ENCODE measurements at places on chromosomes 3 and 15. TPM values are rescaled to one million over a fixed set of nuclear protein-coding genes. Genes with fewer than 3 reads are reported as not detected.

GRCh38 chr3:115321400-115321805 is 174.3 kb upstream of the ZBTB20 start:
- no peaks in the 10 kb centered on the region for H3K27me3 ChIP-seq
- H3K4me3 ChIP-seq: no peak overlapping the region
- peaks cover 38% of the 10 kb centered on the region for H3K4me1 ChIP-seq
- H3K27ac ChIP-seq: no peak overlapping the region

SKOR1 gene
- polyA plus RNA-seq: not detected

DNA sequence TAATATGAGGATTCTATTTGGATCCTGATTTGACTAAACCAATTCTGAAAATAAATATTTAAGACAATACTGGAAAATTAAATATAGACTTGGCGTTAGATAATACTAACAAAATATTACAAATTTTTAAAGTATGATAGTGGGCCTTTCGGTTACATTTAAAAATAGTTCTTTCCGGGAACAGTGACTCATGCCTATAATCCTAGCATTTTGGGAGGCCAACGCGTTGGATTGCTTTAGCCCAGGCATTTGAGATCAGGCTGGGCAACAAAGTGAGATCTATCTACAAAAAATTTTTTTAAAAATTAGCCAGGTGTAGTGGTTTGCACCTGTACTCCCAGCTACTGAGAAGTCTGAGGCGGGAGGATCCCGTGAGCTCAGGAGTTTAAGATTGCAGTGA is 30.3 kb upstream of the GADL1 start:
- H3K4me1 ChIP-seq: no peaks in the 10 kb centered on the region
- H3K4me3 ChIP-seq: no peak overlapping the region
- H3K36me3 ChIP-seq: no peaks in the 10 kb centered on the region
- no peak overlapping the region for H3K27ac ChIP-seq
- H3K27me3 ChIP-seq: no peaks in the 10 kb centered on the region

GRCh38 chr15:55676507-55676906 is 66.4 kb downstream of the PRTG start:
- no peak overlapping the region for H3K4me3 ChIP-seq
- no peaks in the 10 kb centered on the region for H3K27me3 ChIP-seq
- no peaks in the 10 kb centered on the region for H3K4me1 ChIP-seq
- H3K27ac ChIP-seq: no peak overlapping the region
- DNase-seq: no peak

GRCh38 chr3:98761643-98762229 is 1.4 kb upstream of the ST3GAL6 start:
- DNase-seq: no peak
- H3K27ac ChIP-seq: no peak overlapping the region
- H3K27me3 ChIP-seq: peaks cover 51% of the 10 kb centered on the region

DNA sequence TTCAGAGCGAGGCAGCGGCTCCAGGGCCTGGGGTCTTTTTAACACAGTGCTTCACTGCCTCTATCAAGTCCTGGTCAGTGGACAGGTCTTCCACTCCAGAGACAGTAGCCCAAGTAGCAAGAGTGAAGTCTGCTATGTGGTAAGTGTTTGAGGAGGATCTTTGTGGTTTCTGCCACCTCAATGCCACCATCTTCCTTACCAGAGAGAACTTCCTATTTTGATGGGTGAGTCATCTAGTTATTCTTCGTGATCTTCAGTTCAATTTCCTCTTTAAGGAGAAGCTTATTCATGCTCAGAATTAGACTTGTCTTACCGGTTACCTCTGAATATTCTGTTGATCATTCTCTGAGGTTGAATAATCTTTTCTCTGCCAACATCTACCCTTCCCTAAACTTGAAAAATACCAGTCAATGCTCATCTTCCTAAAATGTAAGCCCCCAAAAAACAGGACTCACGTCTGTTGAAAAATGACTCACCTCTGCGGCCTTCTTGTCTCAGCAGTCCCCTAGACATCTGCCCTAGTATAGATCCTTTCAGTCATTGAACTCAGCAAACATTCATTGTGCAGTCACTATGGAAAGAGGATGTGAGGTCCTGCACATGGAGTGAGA is 32.2 kb upstream of the BCL6 start:
- no peaks in the 10 kb centered on the region for H3K27me3 ChIP-seq
- H3K4me3 ChIP-seq: no peak overlapping the region
- no peaks in the 10 kb centered on the region for H3K36me3 ChIP-seq
- DNase-seq: peak; percentile 44
- no peak overlapping the region for H3K27ac ChIP-seq

- no peaks in the 10 kb centered on the region for H3K27me3 ChIP-seq
- H3K4me1 ChIP-seq: no peaks in the 10 kb centered on the region
- H3K4me3 ChIP-seq: no peak overlapping the region
- H3K36me3 ChIP-seq: no peaks in the 10 kb centered on the region
- DNase-seq: no peak
These were observed 63.5 kb downstream of the EPHB1 start for GRCh38 chr3:134858441-134859035.

SNAP23 gene
- polyA plus RNA-seq: 58.2 TPM

DNA sequence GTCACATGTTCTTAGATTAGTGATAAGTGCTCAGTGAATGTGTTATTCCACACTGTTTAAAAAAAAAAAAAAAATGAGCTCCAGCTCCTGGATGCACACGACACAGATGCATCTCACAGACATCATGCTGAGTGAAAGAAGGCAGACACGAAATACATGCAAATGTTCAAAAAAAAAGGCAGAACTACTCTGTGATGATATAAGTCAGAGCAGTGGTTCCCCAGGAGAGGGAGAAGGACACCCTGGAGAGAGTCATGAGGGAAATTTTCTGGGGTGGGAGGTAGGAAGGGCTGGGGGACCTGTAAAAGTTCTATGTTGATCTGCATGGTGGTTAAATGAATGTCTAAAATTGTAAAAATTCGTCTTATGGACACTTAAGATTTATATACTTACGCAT is 4.3 kb downstream of the CSRNP1 start:
- peaks cover 19% of the 10 kb centered on the region for H3K36me3 ChIP-seq
- H3K4me3 ChIP-seq: peak overlapping the region; percentile 18
- H3K27me3 ChIP-seq: no peaks in the 10 kb centered on the region
- peaks cover 62% of the 10 kb centered on the region for H3K4me1 ChIP-seq
- peak overlapping the region; percentile 99 for H3K27ac ChIP-seq

DNA sequence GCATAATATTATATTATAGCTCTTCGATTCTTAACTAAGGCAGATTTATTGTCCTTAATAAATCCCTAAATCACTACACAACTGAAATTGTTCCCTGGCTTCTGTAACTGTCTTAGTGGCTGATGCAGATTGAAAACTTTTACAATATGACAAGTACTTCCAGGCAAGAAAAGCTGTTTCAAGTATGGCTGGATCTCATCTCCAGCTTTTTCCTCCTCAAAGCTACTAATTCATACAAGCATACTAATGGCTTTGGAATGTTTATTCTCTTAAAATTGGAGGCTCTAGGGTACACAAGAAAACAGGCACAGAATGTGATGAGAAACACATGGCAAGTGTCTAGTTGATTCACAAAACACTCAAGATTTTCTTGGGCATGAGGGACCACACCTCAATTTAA is 351.5 kb upstream of the ICE2 start:
- H3K36me3 ChIP-seq: no peaks in the 10 kb centered on the region
- peak; percentile 83 for DNase-seq
- no peak overlapping the region for H3K4me3 ChIP-seq
- H3K27ac ChIP-seq: peak overlapping the region; percentile 81
- H3K27me3 ChIP-seq: no peaks in the 10 kb centered on the region

TTBK2 gene
- 4.7 TPM for polyA plus RNA-seq

TMEM158 gene
- polyA plus RNA-seq: 4.5 TPM

- no peak for DNase-seq
- H3K4me3 ChIP-seq: no peak overlapping the region
- H3K27ac ChIP-seq: no peak overlapping the region
- no peaks in the 10 kb centered on the region for H3K36me3 ChIP-seq
- H3K27me3 ChIP-seq: no peaks in the 10 kb centered on the region
These were observed 75.8 kb upstream of the LIPC start for GRCh38 chr15:58355973-58356372.
